Mesenteric fat pad (tissue), 1 donor: ENCODE measurements at places on chromosomes 1 and 21. TPM values are rescaled to one million over a fixed set of nuclear protein-coding genes. Genes with fewer than 3 reads are reported as not detected.

- DNase-seq = no peak
Observed at GRCh38 chr1:11839727-11840705, 7.6 kb downstream of the NPPA start.

DNA sequence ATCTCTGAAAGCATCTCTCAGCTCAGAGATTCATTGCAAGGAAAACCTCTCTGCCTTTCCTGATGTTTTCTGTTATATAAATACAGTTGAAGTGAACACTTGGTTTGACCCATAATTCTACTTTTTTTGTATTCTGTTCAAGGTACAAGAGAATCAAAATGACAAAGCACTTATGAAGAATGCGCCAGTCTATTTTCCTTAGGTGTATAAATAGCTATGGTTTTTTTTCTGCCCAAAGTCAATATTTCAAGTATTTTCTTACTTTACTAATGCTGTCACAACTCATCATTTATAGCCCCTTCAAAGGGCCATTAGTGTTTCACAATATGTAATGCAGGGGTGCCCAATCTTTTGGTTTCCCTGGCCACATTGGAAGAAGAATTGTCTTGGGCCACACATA lies 142.5 kb upstream of the C1orf105 start:
- DNase-seq = no peak

DNA sequence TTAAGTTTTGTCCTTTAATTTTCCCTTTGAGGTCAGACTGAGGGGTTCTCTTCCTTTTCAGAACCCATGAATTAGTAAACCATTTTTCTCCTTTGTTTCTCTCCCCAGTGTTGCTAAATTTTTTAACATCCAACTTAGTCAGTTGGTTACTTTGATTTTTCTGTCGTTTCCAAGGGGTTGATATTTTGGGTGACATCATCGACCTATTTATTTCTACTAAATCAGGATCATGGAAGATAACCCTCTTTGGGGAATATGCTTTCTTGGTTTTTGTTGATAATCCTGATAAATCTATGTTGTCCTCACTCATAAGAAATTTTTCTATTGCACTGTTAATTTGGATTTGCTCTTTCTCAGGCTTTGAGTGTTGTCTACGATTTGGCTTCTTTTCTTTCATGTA lies 40.9 kb downstream of the LRRC53 start:
- DNase-seq = no peak

- no peak for DNase-seq
Observed at GRCh38 chr1:8402109-8402710, 84.3 kb downstream of the SLC45A1 start.

GRCh38 chr1:178579095-178579494 lies 66.2 kb downstream of the TEX35 start:
- DNase-seq = no peak

DNA sequence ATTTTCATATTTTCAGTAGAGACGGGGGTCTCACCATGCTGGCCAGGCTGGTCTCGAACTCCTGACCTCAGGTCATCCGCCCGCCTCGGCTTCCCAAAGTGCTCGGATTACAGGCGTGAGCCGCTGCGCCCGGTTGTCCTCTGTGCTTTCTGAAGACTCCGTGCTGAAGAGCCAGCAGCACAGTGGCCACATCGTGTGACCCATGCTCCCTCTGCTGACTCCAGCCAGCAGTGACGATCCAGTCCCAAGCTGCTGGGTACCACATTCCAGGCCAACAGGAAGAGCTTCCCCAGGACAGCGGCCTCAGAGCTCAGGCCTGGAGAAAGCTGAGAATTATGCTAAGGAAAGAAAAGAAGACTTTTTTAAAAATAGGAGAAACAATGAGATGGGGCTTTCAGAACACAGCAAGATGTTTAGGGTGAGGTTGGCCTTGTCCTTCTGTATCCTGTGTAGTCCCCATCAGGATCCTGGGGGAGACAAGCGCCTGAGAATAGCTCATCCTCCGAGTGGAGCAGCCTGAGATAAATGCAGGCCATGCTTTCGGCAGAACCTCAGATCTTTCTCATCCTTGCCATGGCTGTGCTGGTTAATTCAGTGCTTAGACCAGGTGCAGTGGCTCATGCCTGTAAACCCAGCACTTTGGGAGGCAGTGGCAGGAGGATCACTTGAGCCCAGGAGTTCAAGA lies 207.1 kb downstream of the SLC35F3 start:
- DNase-seq = no peak

- DNase-seq = no peak
Observed at GRCh38 chr1:37449936-37450335, 24.4 kb upstream of the ZC3H12A start.

GRCh38 chr1:53822931-53823330 lies 15.2 kb downstream of the NDC1 start:
- DNase-seq = no peak

GRCh38 chr1:115828101-115829022 lies 12.6 kb downstream of the NHLH2 start:
- no peak for DNase-seq

DNA sequence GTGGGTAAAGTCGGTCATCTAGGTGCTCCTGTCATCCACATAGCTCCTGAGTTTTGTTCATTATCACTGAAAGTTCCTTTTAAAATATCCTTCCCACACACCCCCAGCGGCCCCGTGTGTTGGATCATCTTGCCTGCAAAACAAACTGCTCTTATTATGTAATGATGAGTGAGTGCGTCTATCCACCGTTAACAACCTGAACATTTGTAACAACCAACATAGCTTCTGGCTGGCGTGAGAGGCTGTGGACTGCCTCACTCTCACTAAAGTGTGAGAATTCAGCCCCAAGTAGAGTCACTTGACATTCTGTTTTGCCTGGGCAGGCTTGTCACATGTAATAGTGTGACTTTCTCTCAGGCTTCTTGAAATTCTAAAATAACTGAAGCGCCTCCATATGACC lies 14.5 kb upstream of the KCNA2 start:
- DNase-seq = peak; percentile 64

DNA sequence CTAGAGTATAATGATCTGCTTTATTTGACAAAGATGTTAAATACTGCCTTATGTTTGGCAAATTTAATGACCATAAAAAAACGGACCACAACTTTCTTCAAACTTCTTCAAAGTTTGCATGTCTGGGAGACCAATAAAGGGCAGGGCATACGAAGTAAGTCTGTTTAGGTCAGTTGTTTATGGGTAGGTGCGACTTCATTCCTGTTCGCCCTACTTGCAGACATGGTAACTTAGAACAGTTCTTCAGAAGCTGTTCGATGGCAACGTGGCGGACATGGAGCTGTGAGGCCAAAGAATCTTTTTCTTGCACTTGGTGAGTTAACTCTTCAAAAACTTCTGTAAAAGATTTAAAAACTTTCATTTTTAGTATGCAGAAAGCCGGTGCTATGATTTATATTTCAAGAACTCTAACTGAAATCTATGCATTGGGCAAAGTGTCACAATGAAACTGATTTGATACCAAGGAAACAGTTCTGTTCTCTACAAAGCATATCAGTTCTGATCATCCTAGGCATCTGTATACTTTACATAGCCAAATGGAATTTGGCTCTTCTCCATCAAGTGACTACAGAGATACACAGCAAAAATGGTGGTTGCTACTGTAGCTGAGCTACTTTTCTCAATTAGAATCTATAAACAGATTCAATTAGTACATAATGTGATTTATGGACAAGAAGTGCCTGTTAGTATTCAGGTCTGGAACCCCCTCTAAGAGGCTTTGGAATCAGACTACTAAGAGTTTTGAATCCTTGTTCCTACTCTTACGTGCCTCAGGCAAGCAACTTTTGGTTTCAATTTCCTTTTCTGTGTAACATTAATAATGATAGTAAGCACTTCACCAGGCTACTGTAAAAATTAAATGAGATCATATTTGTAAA lies 25.7 kb downstream of the C21orf91 start:
- DNase-seq = no peak

- DNase-seq = no peak
Observed at GRCh38 chr1:169271098-169271497, 96.5 kb downstream of the NME7 start.

DNA sequence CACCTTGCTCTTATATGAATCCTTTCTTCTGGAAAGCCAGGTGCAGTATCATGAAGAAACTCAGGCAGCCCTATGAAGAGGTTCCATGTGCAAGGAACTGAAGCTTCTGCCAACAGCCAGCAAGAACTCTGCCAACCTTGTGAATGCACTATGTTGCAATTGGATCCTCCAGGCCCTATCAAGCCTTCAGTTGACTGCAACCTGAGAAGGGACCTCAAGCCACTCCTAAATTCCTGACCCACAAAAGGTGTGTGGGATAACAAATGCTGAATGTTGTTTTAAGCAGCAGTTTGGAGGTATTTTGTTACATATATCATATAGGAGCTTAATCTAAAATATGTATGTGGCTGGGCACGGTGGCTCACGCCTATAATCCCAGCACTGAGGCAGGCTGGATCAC lies 84.0 kb downstream of the RERE start:
- no peak for DNase-seq

DNA sequence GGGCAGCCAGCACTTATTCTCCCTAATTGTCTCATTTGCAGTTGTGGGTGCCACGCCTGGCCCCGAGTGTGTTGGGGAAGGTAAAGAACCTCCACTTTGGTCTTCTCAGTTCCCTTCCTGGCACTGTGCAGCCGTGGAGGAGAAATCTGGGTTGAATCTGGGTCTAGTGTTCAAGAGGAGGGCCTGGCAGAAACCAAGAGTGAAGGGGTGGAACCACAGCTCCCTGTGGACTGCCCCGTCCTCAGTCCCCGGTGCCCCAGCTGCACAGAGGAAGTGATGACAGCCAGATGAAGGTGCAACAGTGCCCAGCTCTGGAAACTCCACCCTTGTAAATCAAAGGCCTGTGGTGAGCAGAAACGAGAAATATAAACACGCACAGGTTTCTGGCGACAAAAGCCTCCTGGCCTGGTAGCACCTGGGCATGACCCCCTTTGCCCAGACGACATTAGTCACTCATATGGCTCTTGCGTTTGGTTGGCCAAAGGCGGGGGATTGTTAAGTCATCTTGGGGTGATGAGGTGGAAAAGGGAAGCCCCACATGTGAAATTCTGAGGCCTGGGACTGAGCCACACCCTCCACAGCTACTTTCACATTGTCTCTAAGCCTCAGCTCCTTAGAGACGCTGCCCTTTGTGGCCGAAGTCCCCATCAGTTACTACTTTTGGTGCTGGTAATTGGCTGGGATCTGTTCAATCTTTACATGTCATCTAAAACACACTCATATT lies 4.2 kb upstream of the ECE1 start:
- DNase-seq = no peak

GRCh38 chr1:196160066-196160795 lies 448.0 kb downstream of the KCNT2 start:
- DNase-seq = no peak

GRCh38 chr1:215005078-215005477 lies 77.5 kb upstream of the KCNK2 start:
- no peak for DNase-seq

- DNase-seq = no peak
Observed at GRCh38 chr1:92509619-92510018, 22.9 kb upstream of the GFI1 start.

- no peak for DNase-seq
Observed at GRCh38 chr21:34843562-34843961, 174.8 kb downstream of the CLIC6 start.

GRCh38 chr1:214582289-214582891 lies 20.6 kb upstream of the CENPF start:
- no peak for DNase-seq

- DNase-seq = no peak
Observed at GRCh38 chr21:38712071-38712470, 93.7 kb upstream of the ETS2 start.

DNA sequence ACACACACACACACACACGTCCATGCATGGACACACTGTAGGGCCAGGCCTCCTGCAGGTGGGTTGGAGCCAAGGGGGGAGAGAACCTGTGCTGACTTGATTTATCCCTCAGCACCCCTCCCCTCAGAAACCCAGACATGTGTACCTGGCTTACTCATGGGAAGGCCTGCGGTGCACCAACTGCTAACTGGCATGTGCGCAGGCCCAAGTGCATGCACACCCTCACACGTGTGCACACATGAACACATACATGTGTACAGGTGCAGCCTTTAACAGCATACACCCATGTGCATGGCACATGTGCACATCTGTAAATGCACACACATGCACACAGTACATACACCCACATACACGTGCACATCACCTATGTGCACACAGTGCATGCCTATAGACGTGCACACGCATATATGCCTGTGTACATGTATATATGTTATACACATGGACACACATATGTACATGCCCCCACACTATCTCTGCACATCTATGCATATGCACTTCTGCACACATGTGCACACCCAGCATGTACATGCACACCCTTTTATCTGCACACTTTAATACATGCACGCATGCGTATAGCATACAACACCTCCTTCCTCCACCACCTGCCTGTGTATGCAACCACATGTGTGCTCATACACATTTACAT lies 67.5 kb downstream of the TRIM11 start:
- peak; percentile 55 for DNase-seq

GRCh38 chr1:78541479-78541878 lies 50.7 kb downstream of the PTGFR start:
- DNase-seq = no peak

- no peak for DNase-seq
Observed at GRCh38 chr1:174262349-174263241, 103.3 kb downstream of the RABGAP1L start.

- no peak for DNase-seq
Observed at GRCh38 chr1:236067854-236068454, 3.1 kb upstream of the NID1 start.

GRCh38 chr1:247401310-247402119 lies 14.5 kb upstream of the NLRP3 start:
- DNase-seq = no peak

DNA sequence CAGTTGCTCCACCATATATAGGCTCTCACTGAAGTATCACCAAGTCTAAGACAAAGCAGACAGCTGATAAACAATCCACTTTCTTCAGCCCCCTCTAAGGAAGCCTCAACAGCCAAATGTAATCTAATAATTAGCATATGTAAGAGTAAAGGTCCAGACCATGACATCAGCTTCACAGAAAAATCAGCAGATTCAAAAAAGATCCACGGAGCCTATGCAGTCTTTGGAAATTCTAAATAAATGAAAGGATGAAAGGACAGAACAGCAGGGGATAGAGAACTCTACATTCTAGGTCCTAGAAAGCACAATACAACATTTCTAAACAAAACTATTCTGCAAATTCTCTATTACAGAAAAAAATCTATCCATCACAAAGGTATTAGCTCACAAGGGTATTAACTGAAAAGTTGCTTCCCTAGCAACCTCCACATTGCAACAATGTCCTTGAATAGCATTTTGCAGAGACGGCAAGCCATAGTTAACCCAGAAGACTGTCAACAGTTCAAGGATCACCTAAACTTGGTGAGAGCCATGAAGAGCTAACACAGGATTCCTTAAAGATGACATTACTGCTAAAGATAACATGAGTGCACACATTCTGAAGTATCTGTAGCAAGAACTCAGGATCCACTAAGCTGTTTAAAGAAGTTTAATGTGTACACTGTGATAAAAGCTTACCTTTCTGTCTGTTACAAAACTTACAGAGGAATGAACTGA lies 74.3 kb downstream of the SIPA1L2 start:
- no peak for DNase-seq

- no peak for DNase-seq
Observed at GRCh38 chr1:11340233-11340632, 67.2 kb downstream of the UBIAD1 start.

CENPF gene
- total RNA-seq = 0.51 TPM

CD2 gene
- total RNA-seq = 2.3 TPM

AVPR1B gene
- not detected for total RNA-seq

ADORA1 gene
- 2.7 TPM for total RNA-seq

BSND gene
- total RNA-seq = not detected

C8B gene
- total RNA-seq = not detected

TRIM45 gene
- total RNA-seq = 0.64 TPM

LCE1E gene
- total RNA-seq = not detected

RAB7B gene
- total RNA-seq = 6.0 TPM

RNASEL gene
- 7.3 TPM for total RNA-seq

TESK2 gene
- total RNA-seq = 2.8 TPM

VPS13D gene
- total RNA-seq = 143 TPM
